ENCODE measurements at places on chromosomes 6 and 20. TPM values are rescaled to one million over a fixed set of nuclear protein-coding genes. Genes with fewer than 3 reads are reported as not detected.
A peak's percentile ranks its signal among the peaks of the same experiment; 100 is the strongest.

- H3K4me1 ChIP-seq = peaks cover 57% of the 10 kb centered on the region
- DNase-seq = peak; percentile 90
- no peaks in the 10 kb centered on the region for H3K27me3 ChIP-seq
- peaks cover 16% of the 10 kb centered on the region for H3K36me3 ChIP-seq
- no peak overlapping the region for H3K4me3 ChIP-seq
Measured at GRCh38 chr20:34637245-34638038, 39.5 kb downstream of the PIGU start.

BNIP5 gene
- total RNA-seq = not detected

GRCh38 chr6:125358898-125359297 lies 57.1 kb upstream of the HDDC2 start:
- no peaks in the 10 kb centered on the region for H3K36me3 ChIP-seq
- no peak overlapping the region for H3K27ac ChIP-seq
- peaks cover 2% of the 10 kb centered on the region for H3K27me3 ChIP-seq
- H3K4me3 ChIP-seq = no peak overlapping the region
- no peak for DNase-seq
- peaks cover 12% of the 10 kb centered on the region for H3K4me1 ChIP-seq

GRCh38 chr20:4894981-4895381 lies 106.3 kb downstream of the SLC23A2 start:
- H3K36me3 ChIP-seq = peaks cover 65% of the 10 kb centered on the region
- H3K27me3 ChIP-seq = no peaks in the 10 kb centered on the region
- H3K4me3 ChIP-seq = no peak overlapping the region
- H3K4me1 ChIP-seq = peaks cover 12% of the 10 kb centered on the region
- no peak for DNase-seq

GRCh38 chr6:87728706-87729105 lies 26.7 kb upstream of the AKIRIN2 start:
- H3K4me3 ChIP-seq = no peak overlapping the region
- DNase-seq = no peak
- H3K4me1 ChIP-seq = peaks cover 39% of the 10 kb centered on the region
- no peak overlapping the region for H3K27ac ChIP-seq
- no peaks in the 10 kb centered on the region for H3K27me3 ChIP-seq
- H3K36me3 ChIP-seq = no peaks in the 10 kb centered on the region

TMEM151B gene
- not detected for total RNA-seq

PDYN gene
- total RNA-seq = not detected

CLIC5 gene
- not detected for total RNA-seq

DNA sequence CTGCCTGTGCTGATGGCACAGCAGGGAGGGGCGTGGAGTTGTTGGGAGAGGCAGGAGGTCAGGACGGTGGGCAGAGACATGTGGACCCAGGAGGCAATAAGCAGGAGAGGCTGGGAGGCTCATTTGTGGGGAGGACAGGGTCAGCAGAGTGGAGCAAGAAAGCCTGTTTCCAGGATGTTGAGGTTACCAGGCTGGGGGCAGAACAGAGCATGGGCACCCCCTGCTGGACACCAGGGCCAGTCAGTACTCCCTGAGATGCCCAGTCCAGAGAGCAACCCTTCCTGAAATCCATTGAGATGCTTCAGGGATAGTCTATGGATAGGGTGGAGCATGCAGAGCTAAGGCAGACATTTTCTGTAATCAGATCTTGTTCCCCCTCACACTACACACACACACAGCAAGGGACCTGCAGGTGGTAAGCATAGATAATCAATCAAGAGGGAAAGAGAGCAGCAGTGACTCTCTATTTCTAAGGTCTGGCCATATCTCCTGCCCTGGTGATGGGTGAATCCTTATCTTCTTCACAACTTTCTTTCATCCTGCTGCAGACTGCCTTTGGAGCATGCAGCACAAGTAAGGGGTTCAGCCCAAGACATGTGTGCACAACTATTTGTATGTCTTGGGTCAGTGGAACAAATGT lies 41.7 kb downstream of the MOCS1 start:
- DNase-seq = peak; percentile 50
- no peaks in the 10 kb centered on the region for H3K36me3 ChIP-seq
- H3K27me3 ChIP-seq = no peaks in the 10 kb centered on the region
- no peak overlapping the region for H3K4me3 ChIP-seq

GRCh38 chr6:47440719-47441118 lies 36.9 kb upstream of the CD2AP start:
- H3K4me1 ChIP-seq = no peaks in the 10 kb centered on the region
- no peak overlapping the region for H3K27ac ChIP-seq
- H3K4me3 ChIP-seq = no peak overlapping the region
- no peak for DNase-seq

DNA sequence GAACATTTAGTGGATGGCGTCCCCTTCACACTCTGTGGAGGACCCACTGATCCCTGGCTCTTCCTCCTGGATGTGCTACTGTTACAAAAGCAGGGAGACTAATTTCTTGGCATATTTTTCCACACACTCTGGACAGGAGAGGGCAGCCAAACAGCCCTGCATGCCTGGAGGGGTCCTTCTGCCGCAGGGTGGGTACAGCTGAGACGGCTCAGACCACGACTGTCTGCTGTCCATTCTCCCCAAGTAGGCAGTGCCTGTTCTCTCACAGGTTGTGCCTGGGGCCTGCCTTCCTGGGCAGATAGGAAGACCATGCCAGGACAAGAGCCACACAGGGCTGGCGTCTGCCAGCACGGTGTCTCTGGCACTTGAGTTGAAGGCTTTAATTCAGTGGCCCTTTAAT lies 260.1 kb downstream of the FOXC1 start:
- peaks cover 4% of the 10 kb centered on the region for H3K36me3 ChIP-seq
- no peak overlapping the region for H3K4me3 ChIP-seq
- peaks cover 22% of the 10 kb centered on the region for H3K4me1 ChIP-seq
- no peak overlapping the region for H3K27ac ChIP-seq
- DNase-seq = no peak
